ENCODE measurements at places on chromosomes 1 and 21. TPM values are rescaled to one million over a fixed set of nuclear protein-coding genes. Genes with fewer than 3 reads are reported as not detected.

UTS2 gene
- under 0.01 TPM for total RNA-seq

ADAM30 gene
- not detected for total RNA-seq

HAO2 gene
- not detected for total RNA-seq

UBXN10 gene
- total RNA-seq, result not detected

HSD3B2 gene
- not detected for total RNA-seq

ACTN2 gene
- 0.32 TPM for total RNA-seq

RHBDL2 gene
- not detected for total RNA-seq

MCOLN3 gene
- not detected for total RNA-seq

SPRR4 gene
- total RNA-seq, result not detected

KMO gene
- total RNA-seq, result not detected

EPHB2 gene
- total RNA-seq, result 50.0 TPM

HORMAD1 gene
- total RNA-seq, result not detected

AMPD1 gene
- total RNA-seq, result not detected

IQGAP3 gene
- total RNA-seq, result 17.2 TPM

SLC16A4 gene
- total RNA-seq, result 6.8 TPM

PTGFR gene
- total RNA-seq, result 1.1 TPM

IRF6 gene
- 36.4 TPM for total RNA-seq

TTC3 gene
- total RNA-seq, result 171 TPM

AMY1A gene
- not detected for total RNA-seq

FCRL4 gene
- not detected for total RNA-seq

HNRNPCL2 gene
- not detected for total RNA-seq

RAP1GAP gene
- total RNA-seq, result not detected

A3GALT2 gene
- total RNA-seq, result not detected

S100A14 gene
- not detected for total RNA-seq

PYCR2 gene
- 37.7 TPM for total RNA-seq

MARK1 gene
- total RNA-seq, result 2.0 TPM

ITGB2 gene
- total RNA-seq, result under 0.01 TPM

LRRC8B gene
- total RNA-seq, result 14.9 TPM

CDC42 gene
- 655 TPM for total RNA-seq

SLC35F3 gene
- total RNA-seq, result not detected

TTC39A gene
- 0.32 TPM for total RNA-seq

KLHDC8A gene
- total RNA-seq, result under 0.01 TPM

CLCA2 gene
- total RNA-seq, result under 0.01 TPM

KCNH1 gene
- total RNA-seq, result not detected

All from epithelial cell of umbilical artery (primary cell).